NCI-H1105 treated with DMSO at 0.1 percent for 48 hours (cell line): ENCODE measurements at places on chromosomes 12 and 14.

- no peak for DNase-seq
Measured at GRCh38 chr12:92123780-92124688, 21.6 kb downstream of the BTG1 start.

GRCh38 chr12:77049767-77050353 is 15.5 kb downstream of the E2F7 start:
- peak; percentile 76 for DNase-seq

DNA sequence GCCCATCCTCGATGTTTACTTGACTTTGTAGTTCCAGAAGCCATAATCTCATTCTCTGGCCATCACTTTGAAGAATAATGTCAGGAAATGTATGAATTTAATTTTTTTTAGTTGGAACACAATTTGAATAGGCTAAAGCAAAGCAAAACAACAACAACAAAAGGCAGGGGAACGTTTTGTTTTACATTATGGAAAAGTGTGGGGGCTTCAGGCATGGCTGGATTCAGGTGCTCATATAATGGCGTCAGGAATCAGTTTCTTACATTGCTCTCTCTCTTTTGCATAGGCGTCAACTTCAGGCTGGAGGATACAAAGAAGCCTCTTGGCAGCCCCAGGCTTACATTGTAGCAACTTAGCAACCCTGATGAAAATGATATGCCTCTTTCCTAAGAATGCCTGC is 13.1 kb upstream of the RPH3A start:
- DNase-seq, result no peak

DNA sequence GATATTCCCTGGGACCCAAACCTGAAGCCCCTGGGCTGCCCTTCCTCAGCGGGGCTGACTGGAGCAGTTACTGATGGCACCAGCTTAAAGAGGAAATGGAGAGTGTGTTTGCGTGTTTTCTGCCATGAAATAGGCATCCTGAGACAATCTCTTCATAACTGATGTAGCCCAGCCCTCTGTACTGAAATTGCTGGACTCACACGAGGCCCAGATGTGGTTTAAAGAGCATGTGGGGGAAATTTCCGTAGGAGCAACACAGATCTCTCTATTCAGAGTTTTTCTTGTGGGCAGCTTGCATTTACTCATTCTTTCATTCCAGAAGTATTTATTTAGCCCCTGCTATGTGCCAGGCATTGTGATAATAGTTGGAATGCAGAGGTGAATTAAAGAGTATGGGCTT is 782.1 kb upstream of the TBX3 start:
- DNase-seq, result no peak

DNA sequence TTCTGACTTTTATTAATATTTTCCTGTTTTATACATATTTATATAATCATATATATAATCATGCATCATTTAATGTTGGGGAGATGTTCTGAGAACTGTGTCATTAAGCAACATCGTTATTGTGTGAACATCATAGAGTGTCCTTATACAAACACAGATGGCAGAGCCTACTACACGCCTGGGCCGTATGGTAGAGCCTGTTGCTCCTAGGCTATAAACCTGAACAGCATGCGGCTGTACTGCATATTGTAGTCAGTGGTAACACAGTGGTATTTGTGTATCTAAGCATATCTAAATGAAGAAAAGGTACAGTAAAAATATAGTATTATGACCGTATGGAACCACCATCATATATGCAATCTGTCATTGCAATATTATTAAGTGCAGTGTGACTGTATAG is 44.7 kb upstream of the BCL7A start:
- no peak for DNase-seq

DNA sequence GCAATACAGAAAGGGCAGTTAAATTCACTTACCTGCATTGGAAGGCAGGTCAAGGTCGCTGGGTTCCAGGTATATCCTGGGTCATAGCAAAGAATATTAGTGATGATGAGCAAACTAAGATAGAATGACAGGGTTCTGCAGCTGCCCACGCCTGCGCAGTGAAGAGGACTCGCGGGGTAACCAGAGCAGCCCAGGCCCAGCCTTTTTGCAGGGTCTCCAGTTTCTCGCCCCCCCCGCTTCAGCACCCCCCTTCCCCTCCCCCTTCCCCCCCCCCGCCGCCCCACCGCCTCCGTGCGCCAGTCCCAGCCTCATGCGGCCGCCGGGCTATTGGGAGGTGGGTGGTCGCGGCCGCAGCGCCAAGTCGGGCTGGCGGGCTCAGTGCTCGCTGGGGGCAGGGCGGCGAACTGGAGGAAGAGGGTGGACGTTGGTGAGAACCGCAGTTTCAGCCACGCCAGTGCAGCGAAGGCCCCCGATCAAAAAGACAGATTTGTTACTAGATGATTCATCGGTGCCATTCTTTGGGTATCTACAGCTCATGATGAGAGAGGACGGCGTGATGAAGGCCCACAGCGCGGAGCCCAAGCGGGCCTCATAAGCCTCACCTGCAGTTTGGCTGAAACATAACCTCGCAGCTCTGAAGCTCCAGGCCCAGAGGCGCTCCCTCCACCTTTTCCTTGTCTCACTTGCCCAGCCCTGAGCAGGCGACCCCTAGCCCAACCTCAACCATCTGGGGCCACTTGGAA is 20.2 kb downstream of the SLC2A3 start:
- DNase-seq, result no peak

DNA sequence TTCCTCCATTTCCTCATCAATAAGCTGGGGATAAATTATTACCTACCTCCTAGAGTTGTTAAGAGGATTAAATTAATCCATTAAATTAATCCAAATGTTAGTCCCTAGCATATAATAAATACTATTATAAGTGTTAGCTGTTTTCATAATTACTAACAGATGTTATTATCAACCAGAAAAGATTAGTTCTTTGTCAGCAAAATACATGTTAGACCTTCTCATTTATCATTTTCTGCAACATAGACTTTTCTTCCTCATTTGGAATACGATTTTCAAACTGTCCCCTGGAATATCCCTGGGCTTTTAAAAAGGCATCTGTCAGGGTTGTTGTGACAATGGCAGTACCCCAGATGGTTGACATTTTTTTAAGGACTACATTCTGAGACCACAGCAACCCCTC is 133.1 kb downstream of the ANO6 start:
- DNase-seq, result no peak

- DNase-seq, result no peak
Measured at GRCh38 chr12:132658149-132658894, 28.8 kb downstream of the POLE start.

- DNase-seq, result no peak
Measured at GRCh38 chr14:102696856-102697495, 80.3 kb upstream of the TRAF3 start.

GRCh38 chr14:69363055-69363454 is 35.0 kb downstream of the ERH start:
- DNase-seq, result no peak

DNA sequence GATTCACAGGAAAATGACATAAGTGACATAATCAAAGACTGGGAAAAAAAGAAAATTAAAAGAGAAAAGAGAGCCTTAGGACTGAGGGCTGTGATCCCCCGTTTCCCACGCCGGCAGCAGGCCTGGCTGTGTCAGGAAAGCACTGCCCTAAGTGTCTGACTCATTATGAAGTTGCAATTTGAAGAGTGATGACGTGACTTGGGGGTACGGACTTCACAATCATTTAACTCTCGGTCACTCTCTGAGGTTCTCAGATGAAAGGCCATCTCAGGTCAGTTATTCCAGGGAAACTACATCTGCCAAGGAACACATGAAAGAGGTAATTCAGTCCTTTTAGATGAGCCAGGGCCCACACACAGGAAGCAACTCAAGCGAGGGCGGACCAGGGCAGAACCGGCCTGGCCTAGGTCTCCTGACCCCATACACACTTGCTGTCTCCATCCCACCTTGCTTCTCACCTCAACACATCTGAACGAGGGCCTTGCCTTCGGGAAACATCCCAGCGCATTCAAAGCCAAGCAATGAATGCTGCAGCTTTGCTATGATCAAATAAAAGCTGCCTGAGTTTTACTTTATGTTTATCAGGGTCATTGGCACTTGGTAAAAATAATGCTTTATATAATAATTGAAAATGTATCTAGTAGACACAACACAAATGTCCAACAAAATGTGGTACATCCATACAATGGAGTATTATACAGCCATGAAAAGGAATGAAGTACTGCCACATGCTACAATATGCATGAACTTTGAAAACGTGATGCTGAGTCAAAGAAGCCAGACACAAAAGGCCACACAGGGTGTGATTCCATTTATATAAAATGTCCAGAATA is 2.7 kb downstream of the SSH1 start:
- no peak for DNase-seq

GRCh38 chr12:106251631-106252455 is 4.0 kb upstream of the CKAP4 start:
- DNase-seq, result peak; percentile 10
